ENCODE measurements at places on chromosomes 2 and 18.

- peak; percentile 32 for DNase-seq
These were observed 282.7 kb downstream of the MBD2 start for GRCh38 chr18:53941601-53942338.

GRCh38 chr2:88831792-88832248, 140.3 kb downstream of the RPIA start:
- DNase-seq, result no peak

- no peak for DNase-seq
These were observed 47.5 kb downstream of the TWIST2 start for GRCh38 chr2:238895361-238895882.

- no peak for DNase-seq
These were observed 61.1 kb downstream of the GATA6 start for GRCh38 chr18:22230471-22230945.

GRCh38 chr2:223841436-223842190, 4.2 kb upstream of the AP1S3 start:
- no peak for DNase-seq

All from keratinocyte (primary cell).